ENCODE measurements at places on chromosomes 12 and 14.

DNA sequence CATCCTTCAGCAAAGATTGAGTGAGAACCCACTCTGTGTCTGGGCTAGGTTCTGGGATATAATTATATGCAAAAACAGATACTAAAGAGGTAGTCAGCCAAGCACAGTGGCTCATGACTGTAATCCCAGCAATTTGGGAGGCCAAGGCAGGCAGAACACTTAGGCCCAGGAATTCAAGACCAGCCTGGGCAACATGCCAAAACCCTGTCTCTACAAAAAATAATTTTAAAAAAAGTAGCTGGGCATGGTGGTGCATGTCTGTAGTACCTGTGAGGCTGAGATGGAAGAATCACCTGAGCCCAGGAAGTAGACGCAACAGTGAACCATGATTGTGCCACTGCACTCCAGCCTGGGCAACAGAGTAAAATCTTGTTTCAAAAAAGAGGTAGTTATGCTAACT lies 237.5 kb upstream of the HMGA2 start:
- no peak for DNase-seq

DNA sequence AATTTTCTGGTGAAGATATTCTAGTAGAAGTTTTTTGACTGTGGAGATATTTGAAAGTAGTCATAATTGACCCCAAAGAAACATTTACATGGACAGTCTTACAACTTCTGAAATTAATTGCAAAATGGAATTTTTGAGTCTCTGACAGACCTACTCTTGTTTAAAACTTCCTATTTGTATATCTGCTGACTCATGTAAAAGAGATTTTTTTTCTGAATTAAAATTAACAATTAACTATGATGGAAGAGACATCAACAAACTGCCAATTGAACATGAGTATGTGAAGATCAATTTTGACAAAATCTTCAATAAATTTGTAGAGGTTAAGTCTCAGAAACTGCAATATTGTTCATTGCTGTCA lies 108.5 kb upstream of the MAX start:
- DNase-seq = no peak

DNA sequence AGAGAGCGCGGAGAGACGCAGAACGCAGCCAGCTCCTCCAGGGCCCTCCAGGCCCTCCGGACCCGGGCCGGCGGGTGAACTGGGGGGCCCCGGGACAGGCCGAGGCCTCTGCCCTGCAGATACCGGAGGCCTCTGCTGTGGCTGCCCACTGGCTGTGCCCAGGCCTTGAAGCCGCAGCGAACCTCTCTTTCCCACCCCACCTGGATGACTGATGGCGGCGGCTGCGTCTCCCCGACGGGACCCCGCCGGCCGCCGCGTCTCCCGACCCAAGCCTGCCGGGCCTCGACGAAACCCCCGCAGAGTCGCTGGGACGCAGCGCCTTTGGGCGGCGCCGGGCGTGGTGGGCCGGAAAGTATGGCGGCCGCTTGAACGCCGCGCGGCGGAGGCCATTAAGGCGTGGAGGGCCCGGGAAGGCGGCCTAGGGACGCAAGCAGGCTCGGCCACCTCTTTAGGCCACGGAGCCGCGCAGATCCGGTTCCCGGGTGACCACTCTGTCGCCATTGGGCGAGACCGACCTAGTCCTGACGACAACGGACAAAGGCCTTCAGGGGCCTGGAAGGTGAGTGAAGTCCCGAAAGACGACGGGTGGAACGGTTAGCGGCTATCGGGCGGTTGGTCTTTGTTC lies 8.4 kb upstream of the ERGIC2 start:
- DNase-seq = no peak

- peak; percentile 67 for DNase-seq
Observed at GRCh38 chr12:2959505-2960389, 550 bp downstream of the TEAD4 start.

DNA sequence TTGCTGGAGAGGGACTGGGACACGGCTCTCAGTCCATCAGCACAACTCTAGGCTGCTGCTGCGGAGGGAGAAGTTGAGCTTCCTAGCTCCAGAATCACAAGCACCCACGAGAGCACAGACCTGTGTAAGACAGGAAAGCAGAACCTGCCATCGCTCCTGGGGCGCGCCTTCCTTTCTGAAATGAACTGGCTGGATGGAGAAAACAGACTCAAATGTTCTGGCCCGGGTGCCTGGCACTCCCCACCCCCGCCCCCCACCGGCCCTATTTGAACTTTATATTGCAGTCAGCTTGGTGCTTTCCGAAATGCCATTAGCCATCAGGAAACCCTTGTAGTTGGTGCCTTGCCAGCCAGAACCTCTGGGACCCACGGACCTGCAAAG lies 23.8 kb downstream of the MVK start:
- DNase-seq = no peak

DNA sequence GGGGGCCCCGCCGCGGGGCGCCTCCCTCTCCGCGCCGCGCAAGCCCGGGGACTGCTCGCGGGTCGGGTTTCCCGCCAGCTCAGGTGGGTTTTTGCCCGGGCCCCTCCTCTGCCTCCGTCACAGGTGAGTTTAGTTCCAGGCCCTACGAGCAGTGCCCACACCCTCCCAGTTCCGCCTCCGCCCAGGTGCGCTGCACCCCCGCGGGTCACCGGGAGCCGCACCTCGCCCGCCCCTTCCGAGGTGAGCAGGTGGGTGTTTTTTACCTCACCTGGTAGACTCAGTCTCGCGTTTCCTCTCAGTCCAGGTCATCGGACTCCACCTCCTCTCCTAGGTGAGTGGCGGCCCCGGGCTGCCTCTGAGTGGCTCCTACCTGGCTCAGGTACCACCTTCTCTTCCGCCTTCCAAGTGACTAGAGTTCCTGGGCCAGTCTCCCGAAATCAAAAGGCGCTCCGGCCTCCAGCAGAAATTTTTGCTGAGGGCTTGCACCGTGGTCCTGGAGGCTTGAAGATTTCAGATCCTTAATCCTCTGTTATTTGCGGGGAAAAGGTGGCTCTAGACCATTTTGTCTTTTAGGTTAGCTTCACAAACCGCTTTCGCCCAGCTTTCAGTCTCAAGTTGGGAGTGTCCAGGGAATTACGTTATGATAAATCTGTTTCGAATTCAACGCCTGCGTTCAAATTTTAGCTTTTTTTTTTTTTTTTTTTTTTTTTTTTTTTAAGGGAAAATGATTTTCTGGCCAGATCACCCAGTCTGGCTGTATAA lies at the start of gene TMEM30B:
TMEM30B (minus strand) TSS at position 153 of the 762 bp plus-strand sequence. CDS start 191 bp downstream, outside the sequence.
- DNase-seq = no peak

DNA sequence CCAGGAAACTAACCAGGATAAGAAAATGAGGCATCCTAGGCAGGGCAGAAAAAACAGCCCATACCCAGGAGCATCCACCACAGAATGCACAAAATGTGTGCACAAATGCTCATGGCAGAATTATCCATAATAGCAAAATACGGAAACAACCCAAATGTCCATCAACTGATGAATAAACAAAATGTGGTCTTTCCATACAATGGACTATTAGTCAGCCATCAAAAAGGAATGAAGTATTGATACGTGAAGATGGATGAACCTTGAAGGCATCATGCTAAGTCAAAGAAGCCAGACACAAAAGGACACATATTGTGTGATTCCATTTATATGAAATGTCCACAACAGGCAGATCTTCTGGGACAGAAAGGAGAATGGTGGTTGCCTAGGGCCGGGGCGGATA lies 19.1 kb downstream of the HRK start:
- DNase-seq = no peak

- no peak for DNase-seq
Observed at GRCh38 chr14:92794547-92794941, 439 bp downstream of the GOLGA5 start.

DNA sequence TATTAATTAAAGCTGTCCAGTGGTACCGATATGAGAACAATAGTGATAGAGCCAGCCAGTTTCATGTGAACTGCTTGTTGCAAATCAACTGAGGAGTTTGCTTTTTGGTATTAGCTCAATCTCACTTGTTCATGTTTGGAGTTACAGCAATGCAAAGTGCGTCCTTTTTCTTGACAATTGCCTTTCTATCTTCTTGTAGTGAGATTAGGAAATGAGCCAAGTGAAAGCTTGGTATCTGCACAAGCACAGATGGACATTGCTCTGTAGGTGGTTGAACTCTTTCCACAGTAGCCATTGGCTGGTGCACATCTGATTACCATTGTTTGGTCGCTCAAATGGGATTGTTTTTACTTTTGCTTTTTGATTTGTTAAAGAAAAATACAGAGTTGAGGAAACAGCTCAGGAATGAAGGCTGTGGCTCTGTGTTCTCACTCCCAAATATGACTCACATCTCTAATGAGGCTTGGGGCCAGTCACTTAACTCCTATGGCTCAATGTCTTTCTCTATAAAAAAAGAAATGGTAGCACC lies 241.4 kb downstream of the BMP4 start:
- peak; percentile 10 for DNase-seq

DNA sequence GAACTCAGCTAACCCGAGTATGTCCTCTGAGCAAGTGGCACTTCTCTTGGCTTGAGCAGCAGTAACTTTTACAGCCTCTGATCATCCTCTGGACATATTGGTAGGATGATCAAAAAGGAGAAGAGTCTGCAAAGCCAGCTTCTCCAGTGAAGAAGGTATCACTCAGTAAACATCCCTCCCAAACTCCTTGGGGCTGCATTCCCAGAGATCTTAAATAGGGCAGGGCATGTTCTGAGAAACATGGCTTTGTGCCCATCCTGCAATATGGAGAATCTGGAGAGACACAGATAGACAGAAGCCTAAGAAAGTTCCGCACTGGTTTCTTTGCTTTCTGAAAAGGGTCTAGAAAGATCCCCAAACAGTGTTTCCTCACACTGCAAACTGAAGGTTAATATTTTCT lies 65.4 kb downstream of the RBM19 start:
- peak; percentile 7 for DNase-seq

Measured in A549 (cell line).